Stimulated activated CD4-positive, alpha-beta T cell treated with anti-CD3 and anti-CD28 coated beads, Interleukin-12 subunit alpha, Interleukin-12 subunit beta, amount 100 ng/mL, for 24 hours (primary cell): ENCODE measurements at places on chromosomes 6 and 20.

DNA sequence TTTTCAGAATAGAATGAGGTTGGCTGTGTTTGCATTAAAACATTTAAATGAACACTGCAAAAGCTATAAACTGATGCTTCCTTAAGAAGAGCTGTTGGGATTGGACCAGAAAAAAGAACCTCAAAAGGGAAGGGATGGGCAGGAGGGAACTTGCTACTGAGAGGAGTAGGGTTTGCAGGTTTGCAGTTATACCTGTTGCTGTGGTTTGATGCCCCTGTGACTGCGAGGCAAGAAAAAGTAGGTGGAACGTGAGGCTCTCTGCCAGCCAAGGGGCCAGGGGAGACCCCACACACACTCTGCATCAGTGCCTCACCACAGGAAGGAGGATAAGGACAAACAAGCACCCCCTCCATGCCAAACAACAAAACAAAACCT is 197.2 kb downstream of the BCAS1 start:
- DNase-seq, result no peak

GRCh38 chr6:123575188-123575587 is 61.6 kb downstream of the TRDN start:
- no peak for DNase-seq

DNA sequence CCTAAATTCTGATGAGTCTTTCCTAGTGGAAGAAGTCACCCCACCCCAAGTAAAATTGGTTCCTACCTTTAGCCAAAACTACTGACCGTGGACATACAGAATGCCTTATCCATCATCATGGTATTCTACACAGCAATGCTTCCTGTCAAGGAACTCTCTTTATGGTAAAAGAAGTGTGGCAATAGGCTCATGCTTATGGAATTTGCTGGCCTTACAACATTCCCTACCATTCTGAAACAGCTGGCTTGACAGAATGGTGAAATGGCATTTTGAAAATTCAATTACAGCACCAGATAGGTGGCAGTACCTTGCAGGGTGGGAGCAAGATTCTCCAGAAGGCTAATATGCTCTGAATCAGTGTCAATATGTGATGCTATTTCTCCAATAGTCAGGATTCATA is 41.8 kb upstream of the BACH2 start:
- no peak for DNase-seq

- no peak for DNase-seq
These were observed 51.9 kb downstream of the NFATC2 start for GRCh38 chr20:51490635-51491034.

- no peak for DNase-seq
These were observed 73.4 kb downstream of the PRDM1 start for GRCh38 chr6:106159531-106159940.

DNA sequence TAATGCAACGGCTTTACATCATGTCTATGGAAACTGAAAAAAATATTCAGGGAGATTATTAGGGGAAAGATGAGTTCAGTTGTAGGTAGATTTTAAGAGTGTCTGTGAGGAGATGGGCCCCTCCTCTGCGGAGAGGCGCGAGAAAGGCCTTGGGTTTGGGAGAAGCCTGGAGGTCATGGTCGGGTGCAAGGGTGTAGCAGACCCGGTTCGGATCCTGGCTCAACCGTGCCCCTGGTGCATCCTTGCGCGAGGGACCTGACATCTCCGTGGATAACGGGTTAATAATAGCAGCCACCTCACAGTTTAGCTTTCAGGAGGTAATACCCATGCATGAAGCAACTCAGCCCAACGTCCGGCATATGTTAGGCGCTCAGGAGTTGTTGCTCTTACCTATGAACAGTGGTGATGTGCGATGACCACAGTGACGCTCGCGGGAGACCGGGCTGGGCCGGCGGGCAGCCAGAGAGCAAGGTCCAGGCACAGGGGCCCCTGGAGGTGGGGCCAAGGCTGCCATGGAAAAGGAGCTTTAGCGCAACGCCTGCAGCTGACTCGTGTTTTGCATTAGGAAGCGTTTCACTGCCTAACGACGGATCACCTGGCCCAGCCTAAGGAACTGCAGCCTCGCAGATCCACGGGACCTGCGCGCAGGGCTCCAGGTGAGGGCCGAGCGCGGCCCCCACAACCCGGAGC is 146.4 kb upstream of the ARID1B start:
- DNase-seq, result no peak

DNA sequence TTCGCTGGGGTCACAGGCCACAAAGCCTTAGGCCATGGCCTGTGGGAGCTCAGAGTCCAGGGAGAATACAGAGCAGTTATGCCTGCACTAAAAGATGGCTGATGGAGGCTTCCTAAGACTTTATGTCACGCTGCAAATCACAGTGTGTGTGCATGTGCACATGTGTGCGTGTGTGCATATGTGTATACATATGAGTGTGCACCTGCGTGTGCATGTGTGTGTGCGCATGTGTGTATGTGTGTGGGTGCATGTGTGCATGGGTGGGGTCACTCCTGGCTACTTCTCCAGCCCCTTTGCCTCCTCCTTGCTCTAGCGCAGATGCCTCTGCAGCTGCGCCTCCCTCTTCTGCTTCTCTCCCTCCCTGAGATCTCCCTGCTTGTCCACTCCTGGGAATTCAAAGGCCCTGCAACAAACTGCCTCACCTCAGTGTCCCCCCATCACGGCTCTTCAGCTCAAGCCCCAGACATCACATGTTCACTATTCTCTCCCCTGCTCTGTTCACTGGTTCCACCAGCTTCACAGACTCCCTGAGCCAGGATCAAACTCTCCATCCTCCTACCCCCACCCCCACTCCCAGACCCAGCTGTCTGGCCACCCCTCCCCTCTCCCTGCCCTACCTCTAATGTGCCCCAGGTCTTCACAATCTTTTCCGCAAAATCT is 84.4 kb upstream of the NNAT start:
- DNase-seq, result no peak

DNA sequence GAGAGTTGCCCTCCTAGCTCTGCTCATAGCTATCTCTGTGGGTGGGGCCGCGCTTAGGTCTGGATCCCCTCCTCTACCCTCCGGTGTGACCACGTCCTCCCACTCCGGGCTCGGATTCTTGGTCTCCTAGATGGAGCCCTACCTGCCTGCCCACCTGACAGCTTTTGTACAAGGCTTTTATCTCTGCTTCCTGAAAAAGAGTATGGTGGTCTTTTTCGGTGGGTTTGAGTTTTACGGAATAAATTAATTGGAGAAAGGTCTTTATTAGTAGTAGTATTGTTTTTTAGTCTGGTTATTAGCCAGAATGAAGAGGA is 773 bp downstream of the SMAP1 start:
- DNase-seq, result peak; percentile 54

GRCh38 chr6:121344539-121344938 is 10.3 kb upstream of the TBC1D32 start:
- no peak for DNase-seq

GRCh38 chr6:125154118-125154760 is 666 bp downstream of the TPD52L1 start:
- no peak for DNase-seq

- DNase-seq, result no peak
These were observed 13.4 kb upstream of the CPNE5 start for GRCh38 chr6:36852481-36853147.

DNA sequence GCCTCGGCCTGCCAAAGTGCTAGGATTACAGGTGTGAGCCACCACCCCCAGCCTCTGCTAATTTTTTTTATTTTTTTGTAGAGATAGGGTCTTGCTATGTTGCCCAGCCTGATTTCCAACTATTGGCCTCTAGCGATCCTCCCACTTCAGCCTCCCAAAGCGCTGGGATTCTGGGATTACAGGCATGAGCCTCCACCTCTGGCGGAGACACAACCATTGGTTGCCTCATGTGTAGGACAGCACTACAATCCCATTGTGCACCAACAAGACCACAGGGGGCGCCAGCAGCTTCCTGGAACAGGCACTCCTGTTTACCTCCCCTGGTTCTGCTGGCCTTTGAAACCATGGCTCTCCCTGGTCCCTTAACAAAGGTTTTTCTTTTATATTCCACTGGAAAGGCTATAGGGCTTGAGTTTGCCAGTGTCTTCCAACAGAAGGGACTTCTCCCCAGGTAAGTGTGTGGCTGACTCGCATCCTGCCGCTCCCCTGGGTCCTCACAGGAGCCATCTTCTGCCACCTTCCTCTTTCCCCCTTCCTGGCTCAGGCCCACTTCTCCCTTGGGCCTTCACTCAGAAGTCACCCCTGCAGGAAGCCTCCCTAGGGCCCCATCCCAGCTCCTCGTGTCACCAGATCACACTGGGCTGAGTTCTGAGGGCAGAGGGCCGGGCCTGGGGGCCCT is 39.2 kb upstream of the TLDC2 start:
- peak; percentile 61 for DNase-seq

DNA sequence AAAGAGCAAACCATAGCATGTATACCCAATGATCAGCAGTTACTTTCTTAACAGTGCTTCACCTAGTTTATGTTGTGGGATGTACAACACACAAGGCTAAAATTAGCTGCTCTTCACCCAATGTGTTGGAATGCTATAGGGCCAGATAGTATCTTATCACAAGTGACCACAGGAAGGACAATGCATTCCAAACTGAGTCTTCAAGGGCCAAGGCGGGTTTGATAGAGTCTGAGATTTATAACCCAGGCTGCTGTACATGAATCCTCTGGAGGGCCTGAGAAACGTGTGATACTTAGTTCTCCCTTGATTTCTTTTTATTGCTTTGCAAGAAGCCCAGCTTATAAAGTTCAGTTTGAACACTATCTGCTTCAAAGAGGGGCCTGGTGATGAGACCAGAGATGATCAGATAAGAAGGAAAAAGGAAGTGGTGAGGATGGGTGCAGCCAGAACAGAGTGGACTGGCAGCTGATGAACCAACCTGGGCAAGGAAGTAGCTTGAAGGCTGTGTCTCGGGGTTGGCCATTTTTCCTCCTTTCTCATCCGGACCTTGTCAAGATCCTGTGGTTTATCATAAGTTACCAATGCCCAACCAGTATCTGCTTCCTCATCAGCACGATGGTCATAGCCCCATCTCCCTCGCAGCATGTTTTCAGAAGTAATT is 62.2 kb upstream of the BMP2 start:
- no peak for DNase-seq

- DNase-seq, result no peak
These were observed 170.7 kb upstream of the PREP start for GRCh38 chr6:105573556-105573955.

- DNase-seq, result peak; percentile 46
These were observed 92.1 kb upstream of the NEDD9 start for GRCh38 chr6:11324453-11325015.

DNA sequence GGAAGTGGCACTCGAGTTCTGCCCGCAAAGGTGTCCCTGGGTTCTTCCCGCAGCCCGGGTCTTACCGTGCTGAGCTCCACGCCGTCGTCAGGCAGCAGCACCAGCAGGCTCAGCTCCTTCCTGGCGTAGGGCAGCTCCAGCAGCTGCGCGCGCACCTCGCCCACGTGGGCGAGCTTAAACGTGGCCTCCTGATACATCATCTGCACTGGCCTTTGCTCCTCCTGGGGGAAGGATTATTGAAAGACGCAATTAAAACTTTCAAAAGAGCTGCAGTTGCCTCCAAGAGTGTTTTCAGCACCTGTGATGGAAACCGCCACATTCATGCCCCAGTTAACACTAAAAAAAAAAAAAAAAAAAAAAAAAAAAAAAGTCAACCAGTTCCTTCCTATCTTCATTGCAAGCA is 11.3 kb downstream of the SERPINB9 start:
- peak; percentile 48 for DNase-seq

GRCh38 chr6:121302882-121303281 is 31.4 kb downstream of the TBC1D32 start:
- DNase-seq, result no peak

GRCh38 chr6:107550241-107550840 is 60.4 kb downstream of the SOBP start:
- no peak for DNase-seq

DNA sequence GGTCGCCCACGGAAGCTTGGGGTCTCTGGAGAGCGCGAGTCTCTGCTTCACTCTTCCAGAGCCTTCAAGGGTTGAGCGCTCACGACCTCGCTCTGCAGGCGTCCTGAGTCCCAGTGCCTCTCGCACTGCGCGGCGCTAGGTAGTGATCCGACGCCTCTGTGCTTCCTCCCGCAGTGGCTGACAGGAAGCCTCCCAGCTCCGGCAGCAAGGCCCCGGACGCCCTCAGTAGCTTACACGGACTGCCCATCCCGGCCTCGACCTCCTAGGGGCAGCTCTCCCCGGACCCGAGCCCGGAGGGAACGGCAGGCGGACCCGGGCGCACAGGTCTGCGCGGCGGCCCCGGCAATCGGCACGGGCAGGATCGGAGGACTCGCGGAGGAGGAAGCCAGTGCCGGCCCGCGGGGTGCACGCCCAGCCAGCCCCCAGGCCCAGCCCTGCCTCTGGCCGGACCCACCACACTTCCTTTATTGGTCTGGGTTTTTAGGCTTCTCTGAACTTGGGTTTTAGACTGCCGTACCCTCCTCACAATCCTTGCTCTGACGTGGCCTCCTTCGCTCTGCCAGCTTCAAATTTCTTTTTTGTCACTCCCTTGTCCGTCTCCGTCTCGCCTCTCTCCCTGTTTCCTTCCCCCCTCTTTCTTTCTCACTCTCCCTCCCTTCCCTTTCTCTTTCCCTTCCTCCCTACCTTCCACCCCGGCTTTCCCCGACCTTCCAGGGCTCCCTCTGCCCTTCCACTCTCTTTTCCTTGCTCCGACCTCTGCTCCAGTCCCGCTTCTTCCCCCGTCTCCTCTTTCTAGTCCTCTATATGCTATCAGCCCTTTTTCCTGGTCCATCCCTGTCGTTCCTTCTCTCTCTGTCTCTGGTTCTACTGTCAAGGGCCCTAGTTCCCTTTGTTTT is 9.1 kb downstream of the PAX1 start:
- DNase-seq, result no peak

DNA sequence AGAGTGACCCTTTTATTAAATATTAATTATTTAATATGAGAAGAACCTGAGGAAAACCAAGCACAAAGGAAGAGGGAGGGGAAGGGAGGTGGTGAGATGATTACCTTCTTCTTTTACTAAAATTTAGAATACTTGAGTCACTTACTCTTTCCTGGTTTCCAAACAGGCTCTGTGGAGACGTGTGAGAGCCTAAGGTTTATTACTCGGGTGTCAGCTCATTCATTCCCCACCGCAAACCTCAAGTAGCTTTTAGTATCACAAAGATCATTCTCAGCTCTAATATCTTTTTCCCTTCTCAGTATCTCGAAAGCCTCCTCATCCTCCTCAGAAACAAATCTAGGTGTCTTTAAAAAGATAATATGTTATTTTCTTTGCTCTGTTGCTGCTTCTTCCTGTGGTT is 497.2 kb upstream of the JARID2 start:
- DNase-seq, result no peak

DNA sequence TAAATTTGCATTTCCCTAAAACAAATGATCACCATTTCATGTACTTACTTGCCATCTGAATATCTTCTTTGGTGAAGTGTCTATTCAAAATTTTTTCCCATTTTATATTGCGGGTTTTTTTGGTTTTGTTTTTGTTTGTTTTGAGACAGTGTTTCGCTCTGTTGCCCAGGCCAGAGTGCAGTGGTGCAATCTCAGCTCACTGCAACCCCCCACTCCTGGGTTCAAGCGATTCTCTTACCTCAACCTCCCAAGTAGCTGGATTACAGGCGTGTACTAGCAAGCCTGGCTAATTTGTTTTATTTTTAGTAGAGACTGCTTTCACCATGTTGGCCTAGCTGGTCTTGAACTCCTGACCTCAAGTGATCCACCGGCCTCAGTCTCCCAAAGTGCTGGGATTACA is 9.1 kb upstream of the REPS1 start:
- no peak for DNase-seq
